ENCODE measurements at places on chromosomes 3 and 15.
A peak's percentile ranks its signal among the peaks of the same experiment; 100 is the strongest.

GRCh38 chr3:46860810-46861604 lies 2.2 kb downstream of the MYL3 start:
- DNase-seq = no peak

- DNase-seq = no peak
Observed at GRCh38 chr15:71386448-71387236, 271.4 kb downstream of the THSD4 start.

DNA sequence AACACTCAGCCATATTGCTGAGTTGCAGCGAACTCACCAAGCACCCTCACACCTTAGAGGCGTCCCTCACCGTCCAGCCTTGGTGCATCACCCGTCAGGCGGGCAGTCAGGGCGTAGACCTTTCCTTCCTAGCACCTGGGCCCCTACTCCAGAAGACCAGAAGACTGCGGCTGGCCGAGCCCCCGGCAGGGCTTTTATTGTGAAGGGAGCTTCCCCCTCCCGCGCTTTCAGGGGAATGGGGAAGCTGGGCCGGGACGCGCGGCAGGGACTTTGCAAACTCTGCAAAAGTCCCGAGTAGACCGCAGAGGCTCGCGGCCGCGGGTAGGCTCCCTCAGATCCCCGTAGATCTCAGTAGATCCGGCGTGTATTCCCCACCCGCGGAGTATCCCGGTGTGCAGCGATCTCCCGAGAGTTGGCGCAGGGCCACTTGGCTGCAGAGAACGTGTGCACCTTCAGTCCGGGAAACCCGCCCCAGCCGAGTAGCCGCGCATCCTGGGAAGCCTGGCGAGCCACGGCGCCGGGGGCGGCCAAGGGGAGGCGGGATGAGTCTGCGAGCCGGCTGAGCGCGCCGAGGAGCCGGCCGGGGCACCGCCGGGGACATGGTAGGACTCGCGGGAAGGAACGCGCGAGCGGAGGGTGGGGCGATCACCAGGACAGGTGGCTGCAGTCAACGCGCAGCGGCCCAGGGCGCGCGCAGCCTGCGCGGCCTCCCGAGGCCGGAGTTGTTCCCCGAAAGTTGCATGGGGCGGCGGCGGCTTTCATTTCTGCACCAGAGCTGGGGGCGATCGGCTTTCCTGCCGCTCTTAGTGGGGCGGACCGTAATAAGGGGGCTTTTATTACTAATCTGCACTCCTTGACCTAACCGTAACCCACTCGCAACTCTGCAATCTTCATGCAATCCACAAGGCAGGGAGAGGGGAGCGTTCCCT lies at the start of gene GASK1A:
Gene GASK1A, plus strand, starts transcription at position 268 of the 929 bp plus-strand sequence. Its CDS starts 332 bp downstream, at position 600.
- DNase-seq = no peak

- no peak for DNase-seq
Observed at GRCh38 chr15:39296955-39297354, 283.9 kb upstream of the THBS1 start.

DNA sequence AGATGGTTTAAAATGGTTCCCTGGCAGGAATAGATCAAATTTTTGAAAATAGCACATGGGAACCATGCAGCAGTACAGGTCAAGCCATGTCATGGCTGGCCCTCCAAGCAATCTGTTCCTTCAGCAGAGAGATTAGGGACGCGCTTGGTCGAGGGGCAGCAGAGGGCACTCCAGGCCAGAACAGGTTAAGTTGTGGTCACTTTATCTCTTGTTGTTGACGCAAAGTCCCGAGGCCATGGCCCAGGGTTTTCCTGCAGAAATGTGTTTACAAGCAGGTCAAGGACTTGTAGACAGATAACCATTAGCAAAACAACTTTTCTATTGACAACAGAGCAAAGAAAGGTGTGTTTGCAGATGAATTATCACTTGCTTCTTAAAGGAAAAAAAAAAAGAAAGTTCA lies 570.0 kb upstream of the NR2F2 start:
- DNase-seq = peak; percentile 24

GRCh38 chr15:31197497-31198414 lies 96.2 kb upstream of the TRPM1 start:
- DNase-seq = peak; percentile 54

DNA sequence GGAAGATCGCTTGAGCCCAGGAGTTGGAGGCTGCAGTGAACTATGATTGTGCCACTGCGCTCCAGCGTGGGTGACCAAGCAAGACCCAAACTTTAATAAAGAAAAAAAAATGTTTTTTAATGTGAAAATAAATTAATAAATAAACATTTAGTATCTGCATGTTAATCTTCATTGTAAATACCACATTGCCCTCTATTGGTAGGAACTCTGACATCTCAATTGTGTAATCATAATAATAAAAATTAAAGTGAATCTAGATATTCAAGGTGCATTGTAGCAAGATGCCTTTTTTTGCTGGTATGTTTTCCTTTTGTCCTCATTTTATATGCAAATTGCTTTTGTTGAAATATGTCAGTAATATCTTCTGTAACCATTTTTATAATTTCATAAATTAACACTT lies 95.0 kb upstream of the LIMD1 start:
- no peak for DNase-seq

- DNase-seq = no peak
Observed at GRCh38 chr3:159266779-159267178, 464.9 kb downstream of the MFSD1 start.
